ENCODE measurements at places on chromosomes 3 and 15.

GRCh38 chr3:43796041-43796596 is 105.4 kb downstream of the ABHD5 start:
- no peak for DNase-seq

DNA sequence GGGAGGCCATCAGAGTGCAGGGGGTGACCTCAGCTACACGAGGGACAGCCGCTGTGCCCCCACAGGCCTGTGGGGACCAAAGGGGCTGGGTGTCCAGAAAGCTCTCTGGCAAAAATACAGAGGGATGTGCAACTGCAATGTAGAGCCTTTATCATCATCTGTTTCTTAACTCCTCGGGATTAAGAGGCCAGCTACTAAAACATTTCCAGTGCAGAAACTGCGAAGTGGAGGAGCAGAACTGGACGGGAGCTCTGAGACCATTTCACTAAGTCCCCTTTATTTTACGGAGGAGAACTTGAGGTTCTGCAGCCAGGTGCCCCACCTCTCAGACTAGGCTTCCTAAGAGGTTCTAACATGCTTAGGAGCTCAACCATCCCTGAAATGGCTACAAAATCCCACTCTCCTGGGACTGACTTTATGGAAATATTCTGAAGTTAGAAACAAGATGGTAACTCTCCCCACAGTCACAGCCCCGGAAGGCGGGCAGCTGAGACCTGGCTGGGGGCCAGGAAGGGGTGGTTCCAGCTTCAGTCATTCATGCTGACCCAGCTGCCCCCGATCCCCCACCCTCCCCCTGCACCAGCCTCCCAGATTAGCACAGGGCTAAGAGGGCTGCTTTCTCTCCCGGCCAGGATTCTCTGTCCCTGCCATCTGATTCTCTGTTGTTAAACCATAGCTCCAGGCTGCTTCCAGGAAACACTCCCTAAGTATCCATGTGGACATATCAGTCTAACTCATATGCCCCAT is 40.3 kb downstream of the UMPS start:
- DNase-seq: no peak

- DNase-seq: no peak
Observed at GRCh38 chr3:48468329-48468731, 21.8 kb downstream of the ATRIP start.

- DNase-seq: peak; percentile 83
Observed at GRCh38 chr3:51391566-51392354, 675 bp downstream of the RBM15B start.

DNA sequence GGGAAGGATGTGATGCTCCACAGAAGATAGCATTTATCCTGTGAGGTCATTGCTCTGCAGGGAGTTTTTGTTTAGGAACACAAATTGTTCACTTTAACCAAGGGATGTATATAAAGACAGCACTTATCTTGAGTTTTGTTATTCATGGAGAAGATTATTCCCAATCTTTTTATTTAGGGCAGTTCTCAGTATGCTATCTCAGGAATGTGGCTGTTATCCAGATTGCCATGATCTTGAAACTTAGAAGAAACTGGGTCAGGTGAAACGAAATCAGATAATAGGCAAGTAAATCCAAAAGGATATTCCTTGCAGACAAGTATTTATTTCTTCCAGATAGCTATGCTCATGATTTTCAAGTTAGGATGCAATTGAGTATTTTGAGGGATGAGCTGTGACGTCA is 19.3 kb upstream of the TMEM42 start:
- DNase-seq: no peak

DNA sequence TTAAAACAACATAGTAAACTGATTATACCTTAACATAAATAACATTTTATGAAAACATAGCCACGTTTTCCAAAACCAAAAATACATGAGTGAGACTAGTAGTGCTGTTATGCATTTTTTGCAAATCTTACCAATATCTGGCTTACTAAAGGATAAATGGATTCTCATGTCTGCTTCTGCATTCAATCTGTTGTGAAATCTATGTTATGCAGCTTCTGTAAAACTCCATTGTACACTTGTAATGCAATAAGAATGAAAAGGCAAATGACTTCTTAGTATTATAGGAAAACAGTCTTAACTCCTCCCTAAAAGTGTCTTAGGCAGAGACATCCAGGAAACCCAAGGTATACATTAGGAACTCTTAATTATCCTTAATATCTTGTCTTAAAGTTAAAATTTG is 330.9 kb upstream of the THBS1 start:
- no peak for DNase-seq

GRCh38 chr3:100981164-100981911 is 11.9 kb downstream of the ABI3BP start:
- DNase-seq: no peak

- no peak for DNase-seq
Observed at GRCh38 chr3:25155652-25156471, 272.2 kb upstream of the RARB start.

- no peak for DNase-seq
Observed at GRCh38 chr3:122538956-122539490, 24.3 kb upstream of the KPNA1 start.

- no peak for DNase-seq
Observed at GRCh38 chr3:127740136-127740915, 67.6 kb downstream of the ABTB1 start.

GRCh38 chr3:136617198-136617597 is 135.0 kb downstream of the STAG1 start:
- DNase-seq: no peak

GRCh38 chr3:65178703-65179102 is 490.9 kb upstream of the ADAMTS9 start:
- DNase-seq: no peak

GRCh38 chr3:57512166-57512565 is 32.0 kb downstream of the DNAH12 start:
- no peak for DNase-seq

DNA sequence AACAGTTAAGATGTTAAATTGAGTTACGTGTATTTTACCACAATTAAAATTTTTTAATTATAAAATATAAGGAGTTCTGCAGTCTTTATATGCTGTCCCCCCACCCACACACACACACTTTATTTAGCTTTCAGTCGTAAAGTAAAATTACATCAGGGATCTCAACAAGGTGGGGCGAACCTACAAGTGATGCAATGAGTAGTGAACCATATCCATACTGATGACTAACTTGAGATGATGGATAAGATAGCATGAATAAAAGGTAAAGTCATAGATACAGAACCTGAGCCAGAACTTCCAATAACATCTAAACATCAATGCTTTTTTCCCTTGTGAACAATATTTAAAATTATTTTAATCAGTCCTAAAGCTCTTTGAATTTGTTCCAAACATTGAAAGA is 77.2 kb downstream of the VPS13C start:
- no peak for DNase-seq

DNA sequence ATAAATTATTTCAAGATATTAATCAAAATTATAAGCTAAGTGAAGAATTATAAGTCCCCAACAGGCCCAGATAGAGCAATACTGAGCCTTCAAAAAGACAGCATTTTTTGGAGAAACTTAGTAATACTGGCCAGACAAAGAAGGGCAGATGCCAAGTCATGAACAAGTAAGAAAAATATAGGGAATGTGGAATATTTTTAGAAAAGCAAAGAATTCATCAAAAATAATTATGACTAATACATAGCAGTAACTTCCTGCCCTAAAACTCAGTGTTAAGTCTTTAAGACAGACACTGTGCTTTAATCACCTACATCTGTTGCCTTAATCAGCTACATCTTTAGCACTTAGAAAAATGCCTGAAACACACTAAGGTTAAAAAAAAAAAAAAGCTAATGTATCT is 31.2 kb downstream of the DPH6 start:
- DNase-seq: no peak

DNA sequence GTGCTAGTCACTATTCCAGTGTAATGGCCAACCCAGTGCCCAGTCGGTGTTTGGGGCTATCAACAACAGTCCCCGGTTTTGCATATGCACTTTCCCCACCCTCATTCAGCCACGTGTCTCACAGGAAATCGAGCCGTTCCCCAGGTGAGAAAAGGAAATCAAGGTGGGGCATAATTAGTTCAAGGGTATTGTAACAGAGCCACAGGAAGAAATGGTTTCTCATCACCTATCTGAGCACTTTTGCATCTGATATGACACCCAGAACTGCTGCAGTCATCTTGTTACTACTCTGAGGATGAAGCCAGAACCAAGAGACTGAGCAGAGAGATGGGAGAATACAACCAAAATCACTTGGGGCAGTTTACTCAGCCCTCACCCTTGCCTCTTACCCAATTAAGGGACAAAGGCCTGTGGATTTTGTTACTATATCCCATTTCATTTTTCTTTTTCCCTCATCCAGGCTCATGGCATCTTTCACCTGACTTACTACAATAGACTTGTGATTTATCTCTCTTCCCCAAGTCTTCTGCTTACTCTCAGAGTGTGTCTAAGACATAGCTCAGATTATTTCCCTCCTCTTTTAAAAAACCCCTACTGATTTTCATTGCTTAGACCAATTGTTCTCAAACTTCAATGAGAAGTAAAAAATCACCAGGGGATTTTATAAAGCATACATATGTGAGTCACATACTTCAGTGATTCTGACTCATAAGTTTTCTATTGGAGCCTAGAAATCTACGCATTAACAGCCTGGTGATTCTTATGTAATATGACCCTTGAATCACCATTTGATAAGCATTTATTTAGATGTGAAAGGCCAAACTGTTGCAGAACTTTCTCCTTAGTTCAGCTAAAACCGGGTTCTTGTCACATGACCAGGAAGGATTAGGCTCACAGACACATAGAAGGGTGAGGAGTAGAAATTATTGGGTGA is 40.5 kb downstream of the TRAT1 start:
- DNase-seq: peak; percentile 63

DNA sequence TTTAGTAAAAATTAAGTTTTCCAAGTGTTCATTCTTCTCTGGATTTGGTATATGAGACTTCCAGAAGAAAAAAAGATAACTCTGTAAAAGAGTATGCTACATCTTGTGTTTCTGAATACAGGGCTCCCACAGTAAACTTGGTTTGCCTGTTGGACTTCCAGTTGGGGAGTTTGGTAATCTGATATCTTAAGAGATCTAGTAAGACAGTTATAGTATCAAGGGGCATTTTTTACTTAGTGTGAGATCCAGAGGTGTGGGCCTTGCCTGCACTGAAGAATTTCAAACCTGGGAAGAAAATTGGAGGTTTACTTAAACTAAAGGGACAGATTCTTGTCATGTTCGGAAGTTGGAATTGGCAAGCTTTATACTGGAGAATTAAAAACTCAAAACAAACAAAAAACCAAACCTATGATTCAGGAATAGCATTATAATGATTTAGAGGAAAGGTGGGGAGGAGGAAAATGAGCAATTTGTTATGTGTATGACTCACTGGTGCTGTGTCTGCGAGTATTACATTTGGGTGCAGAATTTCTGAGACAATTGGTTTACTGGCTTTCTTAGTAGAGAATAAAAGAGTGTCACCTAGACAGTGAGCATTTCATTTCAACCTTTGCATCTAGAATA is 58.9 kb upstream of the ULK4 start:
- no peak for DNase-seq

- no peak for DNase-seq
Observed at GRCh38 chr3:60101621-60102020, 1051.8 kb upstream of the CFAP20DC start.

DNA sequence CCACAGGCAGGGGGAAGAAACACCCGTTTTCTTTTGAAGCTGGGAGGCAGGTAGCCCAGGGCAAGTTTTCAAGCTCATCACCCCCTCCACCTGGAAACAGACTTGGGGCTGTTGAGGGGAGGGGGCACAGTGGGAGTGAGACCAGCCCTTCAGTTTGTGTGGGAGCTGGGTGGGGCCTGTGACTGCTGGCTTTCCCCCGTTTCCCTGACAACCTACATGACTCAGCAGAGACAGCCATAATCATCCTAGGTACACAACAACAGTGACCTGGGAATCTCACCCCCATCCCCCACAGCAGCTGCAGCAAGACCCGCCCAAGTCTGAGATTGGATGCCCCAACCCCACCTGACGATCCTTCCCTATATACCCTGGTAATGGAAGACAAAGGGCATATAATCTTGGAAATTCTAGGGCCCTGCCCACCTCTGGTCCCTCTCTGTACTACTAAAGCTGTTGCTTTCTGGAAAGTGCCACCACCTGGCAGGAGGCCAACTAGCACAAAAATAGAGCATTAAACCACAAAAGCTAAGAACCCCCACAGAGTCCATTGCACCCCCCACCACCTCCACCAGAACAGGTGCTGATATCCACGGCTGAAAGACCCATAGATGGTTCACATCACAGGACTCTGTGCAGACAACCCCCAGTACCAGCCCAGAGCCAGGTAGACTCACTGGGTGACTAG is 422.2 kb upstream of the SGO1 start:
- no peak for DNase-seq

DNA sequence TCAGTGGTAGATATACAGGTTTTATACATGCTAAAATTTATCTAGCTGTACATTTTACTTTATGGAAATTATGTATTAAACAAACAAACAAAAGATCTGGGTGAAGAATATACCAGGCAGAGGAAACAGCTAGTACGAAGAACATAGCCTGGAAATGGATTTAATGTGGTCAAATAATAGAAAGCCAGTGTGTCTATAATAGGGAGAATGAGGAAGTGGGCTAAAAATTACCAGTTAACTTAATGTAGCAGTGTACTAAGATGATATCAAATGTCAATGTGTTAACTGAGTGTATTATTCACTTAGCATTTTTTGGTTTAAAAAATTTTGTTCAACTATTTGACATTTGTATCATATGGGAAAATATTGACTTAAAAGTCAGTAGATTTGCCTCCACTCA is 22.8 kb upstream of the SLC15A2 start:
- DNase-seq: no peak

DNA sequence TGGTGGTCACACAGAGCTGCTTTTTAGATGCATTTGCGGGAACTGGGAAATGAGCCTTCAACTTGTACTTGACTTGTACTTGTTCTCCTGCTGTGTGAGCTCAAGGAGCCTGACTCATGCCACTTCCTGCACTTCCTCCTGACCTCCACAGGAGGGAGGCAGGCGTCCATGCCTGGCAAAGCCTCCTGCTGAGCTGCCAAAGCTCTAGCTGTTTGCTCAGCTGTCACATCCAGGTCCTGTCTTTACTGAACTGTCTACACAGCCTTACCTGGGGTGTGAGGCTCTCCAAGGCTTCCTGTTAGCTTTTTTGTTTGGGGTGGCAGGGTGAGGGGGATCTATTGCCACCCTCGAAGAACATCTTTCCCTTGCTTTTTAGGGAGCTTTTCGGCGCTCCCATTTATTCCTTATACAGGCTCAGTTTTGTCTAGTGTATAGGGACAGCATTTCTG is 6.4 kb downstream of the THPO start:
- peak; percentile 74 for DNase-seq

DNA sequence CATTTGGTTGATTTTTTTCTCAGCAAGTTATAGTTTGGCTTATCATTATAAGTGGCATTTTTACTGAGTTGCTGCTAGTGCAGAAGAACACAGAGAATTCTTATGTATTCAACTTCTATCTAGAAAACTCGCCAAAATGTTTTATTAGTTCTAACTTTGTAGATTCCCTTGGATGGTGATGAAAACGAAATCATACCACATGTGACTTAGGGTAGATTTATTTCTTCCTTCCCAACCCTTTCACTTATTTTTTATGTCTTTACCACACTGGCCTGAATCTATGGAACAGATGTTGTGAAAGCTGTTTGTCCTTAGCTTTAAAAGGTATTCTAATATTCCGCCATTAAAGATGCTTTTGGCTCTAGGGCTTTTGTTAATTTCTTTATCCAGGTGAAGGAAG is 503.3 kb upstream of the CFAP20DC start:
- DNase-seq: no peak

GRCh38 chr3:26657348-26657976 is 34.9 kb downstream of the LRRC3B start:
- no peak for DNase-seq

GRCh38 chr3:114308377-114308776 is 14.5 kb downstream of the TIGIT start:
- no peak for DNase-seq

- no peak for DNase-seq
Observed at GRCh38 chr15:65059931-65060596, 7.7 kb downstream of the RASL12 start.

All from activated CD8-positive, alpha-beta memory T cell treated with anti-CD3 and anti-CD28 coated beads for 24 hours (primary cell).